ENCODE measurements at places on chromosomes 7 and 10.

DNA sequence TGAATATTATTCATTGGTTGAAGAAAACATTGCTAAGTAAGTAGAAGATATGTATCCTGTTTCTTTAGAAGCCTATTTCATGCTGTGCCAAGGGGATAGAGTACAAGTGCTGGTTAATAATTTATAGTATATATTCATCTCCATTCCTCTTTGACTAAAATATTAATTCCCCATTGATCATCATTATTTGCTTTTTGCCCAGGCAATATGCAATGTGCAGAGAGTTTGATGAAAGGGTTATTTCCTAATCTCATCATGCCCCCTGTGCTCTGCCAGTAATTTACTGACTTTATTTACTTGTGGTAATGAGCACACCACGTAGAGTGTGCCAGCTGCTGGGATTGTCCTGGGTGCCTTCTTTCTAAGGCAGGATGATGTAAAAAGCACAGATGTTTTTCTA is 180.9 kb downstream of the REEP3 start:
- DNase-seq = peak; percentile 10

- no peak for DNase-seq
Measured at GRCh38 chr7:42409296-42409695, 172.3 kb upstream of the GLI3 start.

- DNase-seq = no peak
Measured at GRCh38 chr7:45625067-45625466, 50.9 kb downstream of the ADCY1 start.

- DNase-seq = no peak
Measured at GRCh38 chr7:41134300-41135255, 568.3 kb downstream of the INHBA start.

GRCh38 chr7:107687656-107688055 is 27.0 kb downstream of the SLC26A4 start:
- DNase-seq = no peak

DNA sequence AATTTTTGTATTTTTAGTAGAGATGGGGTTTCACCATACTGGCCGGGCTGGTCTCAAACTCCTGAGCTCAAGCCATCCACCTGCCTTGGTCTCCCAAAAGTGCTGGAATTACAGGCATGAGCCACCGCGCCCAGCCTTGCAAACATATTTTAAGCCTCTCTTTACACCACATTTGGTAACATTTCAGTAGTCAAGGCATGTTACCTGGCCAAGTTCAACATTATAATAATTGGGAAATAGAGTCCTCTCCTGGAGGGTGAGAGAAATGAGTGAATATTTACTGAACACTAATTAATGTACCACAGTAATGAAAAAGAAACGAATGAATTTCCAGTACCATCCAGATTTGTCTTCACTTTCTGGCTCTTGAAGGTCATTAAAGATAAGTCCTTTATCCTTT is 10.0 kb upstream of the CNOT4 start:
- DNase-seq = no peak

DNA sequence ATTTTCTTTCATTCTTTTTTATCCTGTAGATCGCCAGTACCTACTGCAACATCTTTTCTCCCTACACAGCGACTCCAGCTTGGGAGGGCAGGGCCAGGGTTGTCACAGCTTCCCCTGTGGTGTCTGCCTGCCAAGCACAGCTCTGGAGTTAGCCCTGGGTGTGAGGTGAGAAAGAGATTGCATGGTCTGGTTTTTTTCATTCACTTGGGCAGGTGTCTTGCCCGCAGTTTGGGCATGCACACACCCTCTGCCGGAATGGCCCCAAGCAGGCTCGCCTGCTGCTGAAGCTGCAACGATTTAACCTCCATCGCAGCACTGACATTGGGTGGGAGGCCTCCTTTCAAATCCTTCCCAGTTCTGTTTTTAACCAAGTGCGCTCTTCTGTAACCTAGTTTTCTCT is 132.8 kb downstream of the WNT2 start:
- no peak for DNase-seq

DNA sequence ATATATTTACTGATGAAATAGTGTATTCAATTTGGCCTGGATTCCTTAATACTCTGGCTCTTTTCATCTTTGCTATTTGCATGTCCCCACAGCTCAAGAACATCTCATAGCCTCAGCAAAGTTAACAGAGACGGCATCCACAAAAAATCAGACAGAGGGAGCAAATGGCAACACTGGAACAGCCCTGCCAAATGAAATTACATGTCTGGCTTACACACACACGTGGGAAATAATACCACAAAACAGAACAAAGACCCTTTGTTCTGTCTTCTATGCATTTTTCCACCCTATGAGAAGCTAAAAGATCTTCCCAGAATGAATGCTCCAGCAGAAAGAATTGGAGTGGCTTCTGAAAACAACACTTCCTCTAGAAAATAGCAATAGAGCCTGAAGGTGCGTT is 139.5 kb downstream of the ALOX5 start:
- no peak for DNase-seq

DNA sequence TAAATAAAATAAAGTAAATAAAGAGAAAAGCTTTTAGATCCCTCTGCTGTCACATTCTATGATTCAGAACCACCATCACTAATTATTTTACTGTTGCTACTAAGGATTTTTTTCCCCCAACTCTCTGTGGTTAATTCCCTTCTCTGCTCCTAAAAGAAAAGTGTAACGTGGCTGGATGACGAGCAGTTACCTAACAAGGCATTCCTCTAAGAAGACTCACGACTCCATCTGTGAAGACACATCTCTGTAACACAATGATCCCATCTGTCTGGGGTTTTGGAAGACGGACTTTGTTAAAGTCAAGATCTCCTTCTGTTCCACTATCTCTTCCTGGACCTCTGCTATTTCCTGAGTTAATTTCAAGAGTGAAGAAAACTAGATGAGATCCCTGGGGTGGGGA is 179.9 kb downstream of the SFMBT2 start:
- no peak for DNase-seq
